Smooth muscle cell of bladder (primary cell): ENCODE measurements at places on chromosomes 7 and 10. TPM values are rescaled to one million over a fixed set of nuclear protein-coding genes. Genes with fewer than 3 reads are reported as not detected.

Gene BHLHA15
- total RNA-seq = 0.37 TPM in 1 of 2 replicates, not detected in the other

Gene ADAM22
- 0.28 and 0.37 TPM in 2 replicates for total RNA-seq

Gene ALKBH4
- 10.0 and 10.9 TPM in 2 replicates for total RNA-seq

Gene NRCAM
- total RNA-seq = 0.14 and 0.18 TPM in 2 replicates

Gene ZNF479
- not detected in 2 replicates for total RNA-seq

Gene MICU1
- total RNA-seq = 53.5 and 58.0 TPM in 2 replicates

Gene HKDC1
- total RNA-seq = 0.28 and 0.74 TPM in 2 replicates

Gene PRKAR2B
- 26.3 and 65.3 TPM in 2 replicates for total RNA-seq

Gene C7orf33
- total RNA-seq = not detected in 2 replicates

Gene NXPH1
- total RNA-seq = not detected in 2 replicates

Gene OR2A2
- total RNA-seq = not detected in 2 replicates

Gene GPER1
- total RNA-seq = 1.00 and 1.5 TPM in 2 replicates

Gene LRRD1
- total RNA-seq = 0.14 TPM in 1 of 2 replicates, not detected in the other

Gene CFAP70
- 0.71 and 0.92 TPM in 2 replicates for total RNA-seq

Gene LIPN
- total RNA-seq = not detected in 2 replicates

Gene TMEM176B
- total RNA-seq = 3.8 and 156 TPM in 2 replicates

Gene ASIC3
- 0.14 and 0.37 TPM in 2 replicates for total RNA-seq

Gene DGKI
- total RNA-seq = 4.0 and 5.3 TPM in 2 replicates

Gene ARHGEF5
- 0.71 and 0.92 TPM in 2 replicates for total RNA-seq

Gene UNC5B
- total RNA-seq = 22.0 and 24.2 TPM in 2 replicates

Gene KIAA1549
- 1.4 and 1.5 TPM in 2 replicates for total RNA-seq

Gene WDFY4
- total RNA-seq = not detected in 2 replicates

Gene EN2
- total RNA-seq = under 0.01 TPM in 1 of 2 replicates, not detected in the other

Gene SFTPD
- total RNA-seq = not detected in 2 replicates

Gene FOXL3
- not detected in 2 replicates for total RNA-seq

Gene FAM13C
- 0.83 and 0.85 TPM in 2 replicates for total RNA-seq

Gene COBL
- 0.09 and 0.28 TPM in 2 replicates for total RNA-seq

Gene HABP2
- not detected in 2 replicates for total RNA-seq

Gene SPDYE16
- 0.14 TPM in 1 of 2 replicates, not detected in the other for total RNA-seq

Gene ACHE
- total RNA-seq = not detected in 2 replicates

Gene PAPSS2
- 114 and 147 TPM in 2 replicates for total RNA-seq

Gene OR2A5
- not detected in 2 replicates for total RNA-seq

Gene SOSTDC1
- total RNA-seq = not detected in 2 replicates
